ENCODE measurements at places on chromosomes 3 and 15.

DNA sequence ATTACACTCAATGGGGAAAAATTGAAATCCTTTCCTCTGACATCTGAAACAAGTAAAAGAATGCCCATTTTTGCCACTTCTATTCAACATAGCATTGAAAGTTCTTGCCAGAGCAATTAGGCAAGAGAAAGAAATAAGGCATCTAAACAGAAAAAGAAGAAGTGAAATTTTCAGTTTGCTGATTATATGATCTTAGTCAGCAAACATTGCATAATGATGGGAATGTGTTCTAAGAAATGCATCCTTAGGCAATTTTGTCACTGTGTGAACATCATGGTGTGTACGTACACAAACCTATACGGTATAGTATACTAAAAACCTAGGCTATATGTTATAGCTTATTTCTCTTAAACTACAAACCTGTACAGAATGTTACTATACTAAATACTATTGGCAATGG, 278.0 kb downstream of the CGGBP1 start:
- no peak for DNase-seq

GRCh38 chr15:42729409-42729808, 7.5 kb downstream of the CDAN1 start:
- DNase-seq = no peak

- DNase-seq = no peak
Observed at GRCh38 chr3:178329936-178330335, 206.3 kb upstream of the KCNMB2 start.

DNA sequence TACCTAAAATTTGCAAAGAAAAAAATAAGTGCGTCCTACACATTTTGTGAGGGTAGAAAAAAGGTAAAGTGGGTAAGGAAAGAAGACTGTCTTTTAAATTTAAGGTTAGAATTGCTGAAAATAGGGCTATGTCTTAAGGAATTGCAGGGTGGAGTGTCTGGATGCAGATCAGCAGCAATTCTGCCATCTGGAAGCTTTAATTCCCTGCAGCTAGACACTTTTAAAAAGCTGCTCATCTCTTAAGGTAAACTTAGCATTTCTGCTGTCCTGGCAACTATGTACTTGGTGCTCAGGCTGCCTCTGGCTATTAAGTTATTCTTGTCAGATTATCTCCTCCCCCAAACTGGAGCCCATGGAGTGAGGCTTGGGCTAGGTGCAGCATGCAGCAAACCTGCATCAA, 420.2 kb downstream of the SI start:
- no peak for DNase-seq

DNA sequence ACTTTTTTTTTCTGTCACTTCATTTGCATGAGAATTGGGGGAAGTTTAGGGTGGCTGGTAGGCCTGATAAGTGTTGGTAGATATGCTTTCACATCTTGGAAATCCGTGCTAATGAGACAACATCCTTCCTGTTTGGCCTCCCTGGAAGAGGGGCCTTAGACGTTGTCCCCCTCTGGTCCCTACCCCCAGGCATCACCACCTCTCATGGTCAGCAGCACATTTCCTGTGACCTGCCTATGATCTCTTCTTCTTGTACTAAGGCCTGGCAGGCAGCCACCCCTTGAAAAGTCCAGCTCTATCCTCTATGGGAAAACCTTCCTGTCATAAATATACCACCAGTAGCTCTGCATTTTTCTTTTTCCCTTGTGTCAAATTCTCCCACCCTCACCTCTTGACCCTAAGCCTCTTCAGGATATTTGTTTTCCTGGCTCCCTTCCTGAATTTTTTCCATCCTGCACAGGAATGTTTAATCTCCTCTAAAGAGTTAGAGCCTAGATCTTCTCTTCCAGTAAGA, 107.8 kb downstream of the SNRK start:
- DNase-seq = no peak

- DNase-seq = no peak
Observed at GRCh38 chr15:70569091-70569713, 194.2 kb downstream of the UACA start.

DNA sequence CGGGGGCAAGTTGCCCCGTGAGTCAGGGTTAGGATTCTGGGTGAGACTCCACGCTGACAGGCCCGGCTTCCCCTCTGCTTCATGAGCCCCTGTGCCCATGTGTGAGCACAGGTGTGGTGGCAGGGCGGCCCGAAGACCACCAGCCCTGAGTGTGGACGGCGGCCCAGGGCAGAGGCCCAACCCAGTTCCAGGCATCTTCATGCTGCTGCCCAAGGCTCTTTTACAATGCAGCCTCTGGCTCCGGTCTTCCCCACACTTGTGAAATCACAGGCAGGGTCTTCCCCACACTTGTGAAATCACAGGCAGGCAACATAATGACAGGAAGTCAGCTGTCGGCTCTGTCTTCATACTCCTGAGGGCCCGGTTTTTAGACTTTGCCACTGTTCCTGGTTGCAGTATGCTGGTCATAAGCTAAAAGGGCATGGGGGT, 78.8 kb downstream of the AAGAB start:
- no peak for DNase-seq

GRCh38 chr3:134694946-134695543, 44.2 kb upstream of the KY start:
- no peak for DNase-seq

DNA sequence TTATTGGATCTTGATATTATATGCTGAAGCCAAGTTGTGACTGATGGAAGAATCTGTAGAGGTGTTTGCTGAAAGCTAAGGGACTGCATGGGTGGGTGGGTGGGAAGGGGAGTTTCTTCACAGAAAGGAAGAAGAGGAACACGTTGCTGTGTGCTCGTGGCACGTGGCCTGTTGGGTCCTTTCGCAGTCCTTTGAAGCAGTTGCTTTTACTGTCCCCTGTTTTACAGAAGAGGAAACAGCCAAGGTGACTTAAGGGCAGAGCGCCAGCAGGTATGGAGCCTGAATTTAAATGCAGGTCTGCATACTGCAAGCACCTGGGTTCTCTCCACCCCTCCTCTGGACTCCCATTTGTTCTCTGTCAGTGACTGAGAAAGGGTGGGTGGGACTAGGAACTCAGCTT, 59.4 kb upstream of the PRR23C start:
- DNase-seq = no peak

DNA sequence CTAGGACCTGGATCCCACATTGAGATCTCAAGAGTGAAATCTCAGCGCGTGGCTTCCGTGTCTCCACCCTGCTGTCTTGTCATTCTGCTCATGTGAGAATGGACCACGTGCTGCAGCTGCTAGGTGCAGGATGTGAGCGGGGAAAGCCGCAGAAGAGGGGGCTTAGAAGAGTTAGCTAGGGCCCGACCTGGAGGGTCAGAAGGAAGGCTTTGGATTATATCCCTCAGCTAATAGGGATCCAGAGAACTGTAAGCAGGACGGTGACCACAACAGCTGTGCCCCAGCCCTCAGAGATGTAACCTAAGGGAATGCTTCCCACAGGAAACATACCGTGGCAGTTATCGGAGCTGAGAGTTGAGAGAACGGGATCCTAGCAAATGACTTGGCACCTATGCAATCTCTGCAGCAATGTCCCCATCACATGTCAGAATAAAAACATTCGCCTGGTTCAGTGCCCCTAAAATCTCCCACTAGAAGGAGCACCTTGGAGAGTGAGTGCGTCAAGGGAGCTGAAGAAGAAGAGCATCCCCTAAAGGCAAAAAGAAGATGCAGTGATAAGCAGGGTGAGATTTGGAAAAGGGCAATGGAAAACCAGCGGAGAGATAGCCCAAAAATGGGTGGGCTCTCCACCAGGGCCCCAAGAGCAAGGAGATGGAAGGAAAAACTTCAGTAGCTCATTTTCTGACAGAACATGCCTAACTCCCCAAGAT, 76.9 kb upstream of the ST8SIA2 start:
- DNase-seq = no peak

GRCh38 chr15:39434163-39434562, 146.7 kb upstream of the THBS1 start:
- no peak for DNase-seq

- no peak for DNase-seq
Observed at GRCh38 chr3:183884097-183884426, 618 bp downstream of the PARL start.

DNA sequence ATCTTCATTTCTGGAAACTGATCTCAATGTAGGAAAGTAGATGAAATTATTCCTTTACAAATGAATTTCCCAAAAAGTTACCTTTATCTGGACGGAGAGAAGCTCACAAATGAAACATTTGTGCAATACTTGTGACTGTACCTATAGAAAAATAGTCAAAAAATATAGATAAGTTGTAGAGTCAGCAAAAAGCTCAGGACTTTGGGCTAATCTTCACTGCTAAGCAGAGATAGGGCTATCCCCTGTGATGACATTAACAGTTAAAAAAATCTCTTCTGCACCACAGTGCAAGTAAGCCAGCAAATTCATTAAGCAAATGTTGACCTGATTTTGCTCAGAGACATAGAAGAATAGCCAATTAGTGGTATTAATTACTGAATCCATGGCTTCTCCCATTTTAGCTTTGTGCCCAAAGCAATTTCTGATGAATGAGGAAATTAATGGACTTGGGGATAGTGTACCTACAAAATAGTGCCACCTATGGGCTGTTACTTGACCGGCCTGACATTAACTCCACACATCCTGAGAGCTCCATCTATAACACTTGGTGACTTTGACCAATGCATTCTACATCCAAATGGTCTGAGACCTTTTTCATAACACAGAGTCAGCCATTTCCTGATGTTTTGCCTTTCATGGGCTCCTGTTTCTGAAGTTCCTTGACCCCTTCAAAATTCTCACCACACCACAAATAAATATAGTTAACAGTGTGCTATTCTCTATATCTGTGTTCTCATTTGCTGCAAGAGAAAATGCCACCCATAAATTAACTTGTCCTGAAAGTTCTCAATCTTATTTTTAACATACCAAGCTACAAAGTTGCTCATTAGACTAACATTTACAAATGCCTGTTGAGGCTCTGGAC, 105.0 kb downstream of the SSR3 start:
- DNase-seq = no peak

DNA sequence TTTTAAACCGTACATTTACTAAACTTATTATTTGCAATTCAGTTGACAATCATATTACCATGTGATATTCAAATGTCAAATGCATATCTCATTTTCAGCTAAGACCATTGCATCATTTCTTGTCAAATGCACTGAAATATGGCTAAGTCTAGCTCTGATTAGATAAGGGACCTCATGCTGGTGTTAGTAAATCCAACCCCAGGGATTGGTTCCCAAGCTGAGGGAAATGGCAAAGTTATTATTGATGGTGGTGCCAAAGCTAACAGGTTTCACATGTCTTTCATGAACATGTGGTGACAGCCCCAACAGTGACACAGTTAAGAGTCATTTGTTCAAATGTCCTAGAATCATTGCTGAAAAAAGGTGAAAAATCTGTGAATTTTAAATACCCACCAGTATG, 641.1 kb downstream of the MECOM start:
- no peak for DNase-seq

- no peak for DNase-seq
Observed at GRCh38 chr3:99915906-99916432, 98.3 kb downstream of the CMSS1 start.

DNA sequence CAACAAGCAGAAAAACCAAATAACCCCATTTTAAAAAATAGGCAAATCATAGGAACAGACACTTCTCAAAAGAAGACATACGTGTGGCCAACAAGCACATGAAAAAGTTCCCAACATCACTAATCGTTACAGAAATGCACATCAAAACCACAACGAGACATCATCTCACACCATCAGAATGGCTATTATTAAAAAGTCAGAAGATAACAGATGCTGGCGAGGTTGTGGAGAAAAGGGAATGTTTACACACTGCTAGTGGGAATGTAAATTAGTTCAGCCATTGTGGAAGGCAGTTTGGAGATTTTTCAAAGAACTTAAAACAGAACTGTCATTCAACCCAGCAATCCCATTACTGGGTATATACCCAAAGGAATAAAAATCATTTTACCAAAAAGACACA, 60.7 kb downstream of the ABI3BP start:
- DNase-seq = no peak

- DNase-seq = no peak
Observed at GRCh38 chr3:186722457-186722856, 5.3 kb downstream of the KNG1 start.

- no peak for DNase-seq
Observed at GRCh38 chr3:181402347-181402746, 309.4 kb upstream of the SOX2 start.

GRCh38 chr15:88256279-88257230, at the start of gene NTRK3:
TSS of gene NTRK3 (minus strand) at chr15:88256739. CDS start at chr15:88256153, 586 bp downstream.
- DNase-seq = no peak

DNA sequence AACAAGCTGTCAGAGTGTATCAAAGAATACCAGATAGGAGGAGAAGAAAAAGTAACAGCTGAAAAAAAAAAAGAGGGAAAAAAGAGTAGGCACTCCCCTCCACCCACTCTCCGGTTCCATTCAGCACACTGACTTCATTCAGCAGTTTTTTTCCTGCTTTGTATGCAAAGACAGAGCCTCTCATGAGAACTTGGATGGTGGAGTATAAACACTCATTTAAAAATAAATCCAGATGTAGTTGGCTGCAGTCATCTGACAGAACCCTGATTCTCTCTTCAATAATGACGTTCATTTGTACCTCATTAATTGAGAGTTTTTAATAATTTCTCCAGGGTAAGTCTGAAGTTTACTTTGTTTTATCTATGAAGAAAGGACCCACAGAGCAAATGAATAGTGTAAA, 81.0 kb downstream of the TMEM108 start:
- no peak for DNase-seq

DNA sequence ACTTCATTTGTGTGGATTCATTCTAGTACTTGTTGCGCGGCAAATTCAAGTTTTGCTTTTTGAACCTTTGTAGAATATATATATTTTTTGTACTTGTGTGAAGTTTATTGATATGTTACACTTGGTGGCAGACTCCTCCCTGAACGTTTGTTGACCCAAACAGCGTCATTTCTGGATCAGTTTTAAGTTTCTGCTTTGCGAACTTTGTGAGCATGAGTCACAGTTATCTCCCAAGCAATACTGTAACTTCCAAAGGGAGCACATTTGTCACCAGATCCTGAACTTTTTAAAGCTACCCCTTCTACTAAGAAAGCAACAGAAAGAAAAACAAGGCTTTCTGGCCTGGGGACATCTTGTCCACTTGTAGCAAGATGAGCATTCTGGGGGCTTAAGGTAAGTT, 74.8 kb upstream of the CACNA2D3 start:
- no peak for DNase-seq

DNA sequence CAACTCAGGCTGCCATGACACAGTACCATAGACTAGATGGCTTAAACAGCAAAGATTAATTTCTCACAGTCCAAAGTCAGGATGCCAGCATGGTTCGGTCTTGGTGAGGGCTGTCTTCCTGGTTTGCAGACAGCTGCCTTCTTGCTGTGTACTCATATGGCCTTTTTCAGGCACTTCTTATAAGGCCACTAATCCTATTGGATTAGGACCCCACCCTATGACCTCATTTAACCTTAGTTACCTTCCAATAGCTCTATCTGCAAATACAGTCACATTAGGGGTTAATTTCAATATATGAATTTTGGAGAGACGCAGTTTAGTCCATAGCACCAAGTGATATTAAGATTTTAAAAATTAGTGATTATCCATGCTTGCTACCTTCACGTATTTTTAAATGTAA, 297.8 kb downstream of the WDR72 start:
- DNase-seq = no peak

DNA sequence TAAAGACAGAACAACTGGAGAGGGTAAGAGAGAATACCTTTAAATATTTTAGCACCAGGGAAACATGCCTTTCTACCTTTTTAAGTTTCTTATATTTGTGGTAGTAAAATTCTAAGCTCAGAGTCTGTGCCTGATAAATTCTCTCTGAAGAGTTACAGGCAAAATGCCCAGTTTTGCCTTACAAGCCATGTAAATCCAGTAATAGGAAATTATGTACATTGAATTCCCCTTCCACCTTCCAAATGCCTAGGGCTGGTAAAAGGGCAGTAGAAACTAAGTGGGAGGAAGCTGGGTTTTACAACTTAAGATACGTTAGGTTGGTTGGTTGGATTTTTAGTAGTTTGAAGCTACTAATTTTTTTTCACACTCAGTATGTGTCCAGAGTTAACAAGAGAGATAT, 43.1 kb upstream of the TP63 start:
- no peak for DNase-seq
